ENCODE measurements at places on chromosomes 2 and 18. TPM values are rescaled to one million over a fixed set of nuclear protein-coding genes. Genes with fewer than 3 reads are reported as not detected.

DNA sequence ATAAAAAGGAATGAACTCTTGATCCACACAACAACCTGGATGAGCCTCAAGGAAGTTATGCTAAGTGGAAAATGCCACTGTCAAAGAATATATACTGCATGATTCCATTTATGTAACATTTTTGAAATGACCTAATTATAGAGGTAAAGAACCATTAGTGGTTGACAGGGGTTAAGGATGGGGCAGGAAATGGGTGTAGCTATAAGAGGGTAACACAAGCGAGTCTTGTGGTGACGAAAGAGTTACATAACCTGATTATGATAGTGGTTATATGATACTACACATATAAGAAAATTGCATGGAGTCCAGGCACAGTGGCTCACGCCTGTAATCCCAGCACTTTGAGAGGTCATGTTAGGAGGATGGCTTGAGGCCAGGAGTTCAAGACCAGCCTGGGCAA, 346.6 kb upstream of the PKDCC start:
- DNase-seq = no peak

DNA sequence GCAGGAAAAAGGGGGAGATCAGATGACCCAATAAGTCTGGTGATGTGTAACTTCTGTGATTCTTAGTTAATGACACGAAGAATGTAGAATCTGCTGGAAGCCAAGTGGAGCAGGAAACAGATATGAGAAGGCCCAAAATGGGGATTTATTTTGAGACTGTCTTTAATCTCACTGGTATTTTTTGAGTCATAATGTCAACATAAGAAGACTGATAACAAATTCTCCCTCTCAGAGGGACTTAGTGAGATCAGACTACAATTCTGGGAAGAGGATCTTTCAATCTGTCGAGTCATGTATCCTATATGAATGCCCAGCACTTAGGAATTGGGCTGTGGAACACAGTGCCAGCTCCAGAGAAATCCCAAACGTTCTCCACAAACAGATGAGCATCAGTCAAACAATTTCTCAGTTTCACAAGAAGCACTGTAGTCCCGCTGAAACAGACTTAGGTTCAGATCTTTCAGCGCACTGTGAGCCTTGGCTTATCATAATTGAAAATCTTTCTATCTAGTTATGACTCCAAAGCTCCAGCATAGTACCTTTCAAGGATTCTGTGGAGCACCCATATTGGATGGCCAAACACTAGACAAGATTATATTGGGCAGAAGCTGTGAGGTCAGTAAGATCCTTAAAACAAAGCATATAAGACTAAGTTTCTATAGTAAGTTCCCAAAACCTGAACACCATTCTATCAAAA, 738.2 kb downstream of the LRP1B start:
- DNase-seq = peak; percentile 53

DNA sequence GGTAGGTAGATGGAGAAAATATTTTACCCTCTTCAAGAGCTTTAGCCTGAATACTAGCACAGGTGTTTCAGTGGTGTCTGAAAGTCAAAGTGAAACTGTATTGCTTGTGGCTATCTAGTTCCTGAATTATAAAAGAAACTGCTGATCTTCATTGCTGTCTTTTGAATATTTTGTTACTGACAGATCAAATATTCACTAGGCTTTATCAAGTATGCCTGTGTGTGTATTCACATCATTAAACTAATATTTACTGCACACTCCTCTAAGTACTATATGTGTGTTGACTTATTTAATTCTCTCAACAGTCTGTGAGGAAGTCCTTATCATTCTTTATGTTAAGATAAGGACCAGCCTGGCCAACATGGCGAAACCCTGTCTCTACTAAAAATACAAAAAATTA, 139.6 kb downstream of the SOCS6 start:
- no peak for DNase-seq

DNA sequence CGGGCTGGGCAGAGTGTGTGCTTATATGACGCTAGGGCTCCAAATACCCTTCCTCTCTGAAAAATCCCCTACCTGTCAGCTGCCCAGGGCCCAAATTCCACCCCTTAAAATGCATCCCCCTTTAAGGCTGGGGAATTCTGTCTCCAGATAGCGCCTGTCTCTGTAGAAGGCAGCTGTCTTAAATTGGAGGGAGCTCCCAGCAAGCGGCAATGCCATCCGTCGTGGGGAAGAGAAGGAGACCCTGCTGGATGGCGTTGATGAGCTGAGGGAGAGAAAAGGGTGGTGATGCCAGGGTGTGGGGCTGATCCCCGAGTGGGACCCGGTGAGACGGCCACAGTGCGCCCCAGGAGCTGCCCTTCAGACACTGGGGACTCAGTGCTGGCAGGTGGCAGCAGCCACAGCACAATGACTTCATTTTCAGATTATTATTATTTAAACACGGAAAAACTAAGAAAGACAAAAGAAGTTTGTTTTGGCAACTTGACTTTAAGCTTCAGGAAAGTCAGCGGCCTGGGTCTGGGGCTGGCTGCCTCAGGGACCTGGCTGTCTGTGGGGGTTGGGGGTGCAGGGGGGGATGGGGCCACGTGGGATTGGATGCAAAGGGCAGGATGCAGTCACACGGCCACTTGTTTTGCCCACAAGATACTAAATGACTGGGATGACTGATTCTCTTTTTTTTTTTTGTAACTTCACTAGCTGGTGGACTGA, 152.8 kb downstream of the TFCP2L1 start:
- no peak for DNase-seq

DNA sequence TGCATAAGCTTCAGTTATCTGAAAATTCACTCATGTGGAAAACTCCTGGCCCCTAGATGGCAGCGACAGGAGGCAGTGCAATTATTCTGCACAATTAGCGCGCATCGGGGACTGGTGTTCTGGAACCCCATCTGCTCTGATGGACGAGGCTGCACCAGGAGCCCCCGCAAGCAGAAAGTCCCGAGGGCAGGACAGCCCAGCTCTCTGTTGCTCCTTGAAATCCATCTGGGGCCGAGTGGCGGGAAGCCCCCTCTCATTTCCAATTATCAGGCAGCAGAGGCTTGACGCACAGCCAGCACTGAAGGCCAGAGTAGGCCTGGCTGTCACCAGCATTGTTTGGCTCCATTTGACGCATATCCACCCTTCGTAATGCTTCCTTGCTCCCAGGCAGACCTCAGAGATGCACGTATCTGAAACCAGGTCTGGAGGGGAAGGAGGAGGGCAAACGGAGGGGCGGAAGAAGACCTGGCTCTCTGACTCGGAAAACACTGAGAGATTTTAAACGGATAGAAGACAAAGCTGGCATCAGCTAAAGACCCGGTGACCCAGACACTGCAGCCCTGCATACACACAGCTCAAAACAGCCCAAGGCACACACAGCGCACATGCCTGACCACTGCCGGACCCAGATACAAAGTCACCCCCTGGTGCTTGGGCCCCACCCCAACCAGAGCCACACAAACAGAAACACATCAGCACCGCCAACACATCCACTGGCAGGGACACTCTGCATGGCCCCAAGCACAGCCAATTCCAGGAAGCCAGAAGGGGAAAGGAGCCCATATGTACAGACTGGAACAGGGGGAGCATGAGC, 69.8 kb downstream of the TNS1 start:
- no peak for DNase-seq

- no peak for DNase-seq
Measured at GRCh38 chr2:165390875-165391274, 78.6 kb upstream of the CSRNP3 start.

- no peak for DNase-seq
Measured at GRCh38 chr2:62661263-62661635, 44.3 kb upstream of the EHBP1 start.

GRCh38 chr18:30094556-30094955, 948.0 kb downstream of the DSC3 start:
- peak; percentile 46 for DNase-seq

DNA sequence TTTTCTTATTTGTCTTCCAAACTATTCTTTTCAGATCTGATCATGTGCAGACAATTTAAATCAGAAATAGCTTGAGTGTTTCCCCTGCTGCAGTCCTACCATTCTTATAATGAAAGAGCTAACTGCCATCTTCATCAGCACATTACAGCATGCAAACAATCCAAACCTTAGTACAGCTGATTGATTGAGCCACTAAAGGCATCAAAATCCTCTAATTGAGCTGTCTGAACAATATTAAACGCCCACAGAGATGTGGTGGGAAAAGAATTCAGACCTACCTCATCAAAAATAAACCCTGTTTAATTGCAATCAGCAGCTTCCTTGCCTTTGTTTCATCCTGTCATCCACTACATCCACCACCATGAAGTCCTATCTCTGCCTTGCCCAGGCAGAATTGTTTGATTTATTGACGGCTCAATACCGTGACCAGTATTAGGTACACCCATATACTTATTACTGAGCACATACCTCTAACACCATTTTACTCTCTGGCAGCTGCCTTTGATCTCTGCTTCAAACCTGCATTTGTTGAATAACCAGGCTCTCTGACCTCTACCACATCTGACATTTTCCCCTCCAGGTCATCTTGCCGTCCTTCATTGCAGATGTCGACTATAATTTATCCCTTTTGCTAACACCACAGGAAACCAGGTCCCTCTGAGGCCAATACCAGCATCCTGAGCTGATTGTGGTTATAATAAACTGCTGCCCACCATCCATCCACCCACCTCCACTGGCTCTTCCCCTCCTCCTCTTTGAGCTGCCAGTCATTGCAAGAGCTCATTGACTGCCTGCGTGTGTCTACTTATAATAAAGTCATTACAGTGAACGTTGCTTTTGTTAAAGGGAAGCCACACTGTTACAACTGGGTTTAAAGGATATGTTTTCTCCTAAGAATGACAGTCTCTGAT, 78.5 kb downstream of the RBM43 start:
- no peak for DNase-seq

- no peak for DNase-seq
Measured at GRCh38 chr2:99395589-99396130, 58.5 kb downstream of the EIF5B start.

- DNase-seq = peak; percentile 54
Measured at GRCh38 chr2:119293254-119293653, 69.6 kb downstream of the STEAP3 start.

GRCh38 chr2:53467467-53468180, 300.0 kb upstream of the CHAC2 start:
- no peak for DNase-seq

- no peak for DNase-seq
Measured at GRCh38 chr2:64414736-64415435, 39.1 kb upstream of the LGALSL start.

- no peak for DNase-seq
Measured at GRCh38 chr2:161283926-161284325, 24.3 kb upstream of the PSMD14 start.

CETN1 gene
- not detected for total RNA-seq

PPP1R1C gene
- total RNA-seq = 2.1 TPM

CRYGA gene
- total RNA-seq = not detected

HPCAL1 gene
- 9.0 TPM for total RNA-seq

EPAS1 gene
- 99.8 TPM for total RNA-seq

SFTPB gene
- not detected for total RNA-seq

RNU2-63P gene
- total RNA-seq = 26.9 TPM

ICOS gene
- total RNA-seq = not detected

MLPH gene
- total RNA-seq = 14.7 TPM
